ENCODE measurements at places on chromosomes 6 and 20.

GRCh38 chr20:48724891-48725554 is 102.8 kb downstream of the PREX1 start:
- no peak for DNase-seq

GRCh38 chr6:119449331-119450156 is 100.0 kb upstream of the MAN1A1 start:
- no peak for DNase-seq

DNA sequence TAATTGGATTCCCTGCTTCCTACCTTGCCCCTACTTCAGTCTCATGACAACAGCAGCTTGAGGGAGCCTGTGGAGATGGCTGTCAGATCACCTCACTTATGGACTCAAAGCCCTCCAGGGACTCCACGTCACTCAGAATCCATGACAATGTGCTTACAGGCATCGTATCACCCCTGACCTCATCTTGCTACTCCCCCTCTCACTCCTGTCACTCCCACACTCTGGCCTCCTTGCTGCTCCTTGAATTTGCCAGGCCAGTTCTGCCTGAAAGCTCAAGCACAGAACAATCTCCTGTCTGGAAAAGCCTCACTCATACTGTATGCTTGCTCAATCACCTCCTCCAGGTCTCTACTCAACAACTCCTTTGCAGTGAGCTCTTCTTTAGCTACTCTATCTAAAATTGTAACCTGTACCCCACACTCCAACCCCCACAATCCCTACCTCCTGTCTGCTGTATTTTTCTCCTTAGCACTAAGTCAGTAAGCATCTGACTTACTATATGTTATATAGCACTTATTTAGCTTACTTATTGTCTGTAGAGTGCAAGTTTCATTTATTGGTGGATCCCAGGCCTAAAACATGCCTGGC is 10.7 kb upstream of the GSTA4 start:
- no peak for DNase-seq

DNA sequence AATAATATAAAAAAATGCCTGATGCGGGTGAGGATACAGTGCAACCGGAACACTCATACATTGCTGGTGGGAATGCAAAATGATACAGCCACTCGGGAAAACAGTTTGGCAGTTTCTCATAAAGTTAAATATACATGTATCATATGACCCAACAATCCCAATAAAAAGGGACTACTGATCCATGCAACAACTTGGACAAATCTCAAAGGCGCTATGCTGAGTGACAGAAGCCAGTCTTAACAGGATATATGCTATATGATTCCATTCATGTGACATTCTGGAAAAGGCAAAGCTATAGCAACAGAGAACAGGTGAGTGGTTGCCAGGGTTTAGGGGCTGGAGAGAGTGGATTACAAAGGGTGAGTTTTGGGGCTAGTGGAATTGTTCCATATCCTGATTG is 170.2 kb upstream of the MLN start:
- no peak for DNase-seq
